Activated CD8-positive, alpha-beta memory T cell treated with anti-CD3 and anti-CD28 coated beads for 24 hours (primary cell): ENCODE measurements at places on chromosomes 2 and 18.

DNA sequence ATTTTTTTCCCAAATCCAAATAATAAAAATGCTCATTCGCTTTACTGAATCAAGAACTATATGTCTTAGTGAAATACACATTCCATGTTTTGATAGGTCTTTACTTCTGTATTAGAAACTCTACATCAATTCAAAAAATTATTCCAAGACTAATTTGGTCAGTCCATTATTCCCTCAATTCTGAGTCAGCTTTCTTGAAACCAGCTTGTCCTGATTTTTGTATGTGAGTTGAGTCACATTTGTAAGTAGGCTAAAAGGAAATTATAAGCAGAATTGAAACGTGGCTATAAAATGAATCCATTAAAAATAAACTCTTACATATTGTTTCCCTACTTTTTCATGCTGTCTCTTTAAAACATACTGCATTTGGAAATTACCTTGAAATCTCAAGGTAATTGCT lies 113.0 kb downstream of the DNER start:
- DNase-seq: no peak

DNA sequence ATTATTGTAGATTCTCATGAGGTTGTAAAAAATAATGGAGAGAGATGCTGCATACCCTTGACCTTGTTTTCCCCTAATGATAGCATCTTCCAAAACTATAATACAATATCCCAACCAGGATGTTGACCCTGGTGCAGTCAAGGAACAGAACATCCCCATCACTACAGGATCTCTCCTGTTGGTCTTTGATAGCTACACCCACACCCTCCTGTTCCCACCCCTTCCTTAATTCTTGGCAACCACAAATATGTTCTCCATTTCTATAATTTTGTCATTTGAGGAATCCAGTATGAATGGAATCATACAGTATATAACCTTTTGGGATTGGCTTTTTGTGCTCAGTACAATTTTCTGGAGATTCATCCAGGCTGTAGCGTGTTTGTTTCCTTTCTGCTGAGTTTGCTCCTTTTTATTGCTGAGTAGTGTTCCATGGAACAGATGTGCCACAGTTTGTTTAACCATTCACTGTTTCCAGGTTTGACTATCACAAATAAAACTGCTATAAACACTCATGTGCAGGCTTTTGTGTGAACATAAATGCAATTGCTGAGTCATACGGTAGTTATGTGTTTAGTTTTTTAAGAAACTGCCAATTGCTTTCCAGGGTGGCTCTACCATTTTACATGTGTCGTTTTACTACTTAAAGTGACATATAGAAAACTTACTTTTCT lies 22.2 kb downstream of the MCFD2 start:
- no peak for DNase-seq

DNA sequence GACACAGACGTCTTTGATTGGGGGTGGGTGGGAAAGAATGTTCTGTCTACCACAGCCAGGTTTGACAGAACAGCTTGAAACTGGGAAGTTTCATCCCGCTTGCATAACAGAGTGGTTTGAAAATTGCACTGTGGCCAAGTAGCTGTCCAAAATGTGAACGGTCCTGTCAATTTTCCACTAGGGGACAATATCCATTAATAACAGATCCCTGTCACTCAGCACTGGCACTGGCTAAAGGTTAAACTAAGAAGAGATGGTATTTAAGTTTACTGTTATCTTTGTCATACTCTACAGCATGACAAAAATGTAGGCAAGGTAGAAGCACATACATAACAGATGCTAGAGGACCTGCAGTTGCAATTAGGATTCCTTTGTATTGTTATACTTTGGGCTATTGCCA lies 55.6 kb upstream of the ACMSD start:
- no peak for DNase-seq

GRCh38 chr2:227228061-227228667 lies 63.7 kb downstream of the COL4A3 start:
- no peak for DNase-seq
